ENCODE measurements at places on chromosomes 7 and 10.

GRCh38 chr7:41809529-41809939 is 106.6 kb upstream of the INHBA start:
- DNase-seq, result peak; percentile 54

- DNase-seq, result no peak
Measured at GRCh38 chr7:1275451-1276381, 43.0 kb downstream of the UNCX start.

GRCh38 chr10:71332466-71332865 is 13.4 kb downstream of the SLC29A3 start:
- DNase-seq, result no peak

GRCh38 chr7:50821457-50822008 is 38.8 kb upstream of the GRB10 start:
- DNase-seq, result peak; percentile 43

- no peak for DNase-seq
Measured at GRCh38 chr7:64638822-64639221, 27.1 kb upstream of the ZNF107 start.

GRCh38 chr10:47319784-47320183 is 2.5 kb upstream of the GDF2 start:
- DNase-seq, result no peak

GRCh38 chr10:124417895-124418725 is 613 bp downstream of the OAT start:
- DNase-seq, result peak; percentile 57

DNA sequence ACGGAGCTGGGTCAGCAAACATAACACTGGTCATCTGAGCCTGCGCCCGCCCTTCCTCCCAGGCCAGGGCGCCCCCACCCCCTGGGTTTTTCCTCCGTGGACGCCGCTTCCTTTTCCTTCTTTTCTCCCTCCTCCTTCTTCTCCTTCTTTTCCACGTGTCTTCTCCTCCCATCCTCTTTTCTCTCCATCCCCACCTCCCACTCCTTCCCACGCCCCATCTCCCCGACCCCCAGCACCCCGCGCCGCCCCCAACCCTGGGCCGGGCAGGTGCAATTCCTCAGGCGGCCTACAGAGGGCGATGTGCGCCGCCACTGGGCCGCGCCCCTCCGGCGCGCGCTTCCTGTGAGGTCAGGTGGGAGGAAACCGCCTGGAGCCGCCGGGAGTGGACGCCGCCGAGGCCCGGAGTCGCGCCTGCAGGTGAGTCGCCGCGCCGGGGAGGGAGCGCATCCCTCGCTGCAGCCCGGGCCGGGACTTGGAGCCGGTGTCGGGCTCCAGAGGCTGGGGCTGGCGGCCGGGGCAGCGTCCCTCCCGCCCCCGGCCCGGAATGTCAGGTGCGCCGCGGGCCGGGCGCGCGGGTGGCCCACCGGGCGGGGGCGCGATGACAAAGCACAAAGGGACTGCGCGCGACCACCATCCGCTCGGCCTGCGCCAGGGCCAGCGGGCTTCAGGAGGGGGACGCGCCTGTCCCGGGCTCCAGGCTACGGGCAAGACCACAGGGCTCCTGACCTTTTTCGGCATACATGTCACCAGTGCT is at the start of gene FAM241B:
Gene FAM241B (plus strand): TSS at position 351 of the 754 bp plus-strand sequence. CDS start 1,497 bp downstream, outside the sequence.
- peak; percentile 36 for DNase-seq

- DNase-seq, result peak; percentile 30
Measured at GRCh38 chr7:66399566-66399965, 194.4 kb downstream of the TPST1 start.

DNA sequence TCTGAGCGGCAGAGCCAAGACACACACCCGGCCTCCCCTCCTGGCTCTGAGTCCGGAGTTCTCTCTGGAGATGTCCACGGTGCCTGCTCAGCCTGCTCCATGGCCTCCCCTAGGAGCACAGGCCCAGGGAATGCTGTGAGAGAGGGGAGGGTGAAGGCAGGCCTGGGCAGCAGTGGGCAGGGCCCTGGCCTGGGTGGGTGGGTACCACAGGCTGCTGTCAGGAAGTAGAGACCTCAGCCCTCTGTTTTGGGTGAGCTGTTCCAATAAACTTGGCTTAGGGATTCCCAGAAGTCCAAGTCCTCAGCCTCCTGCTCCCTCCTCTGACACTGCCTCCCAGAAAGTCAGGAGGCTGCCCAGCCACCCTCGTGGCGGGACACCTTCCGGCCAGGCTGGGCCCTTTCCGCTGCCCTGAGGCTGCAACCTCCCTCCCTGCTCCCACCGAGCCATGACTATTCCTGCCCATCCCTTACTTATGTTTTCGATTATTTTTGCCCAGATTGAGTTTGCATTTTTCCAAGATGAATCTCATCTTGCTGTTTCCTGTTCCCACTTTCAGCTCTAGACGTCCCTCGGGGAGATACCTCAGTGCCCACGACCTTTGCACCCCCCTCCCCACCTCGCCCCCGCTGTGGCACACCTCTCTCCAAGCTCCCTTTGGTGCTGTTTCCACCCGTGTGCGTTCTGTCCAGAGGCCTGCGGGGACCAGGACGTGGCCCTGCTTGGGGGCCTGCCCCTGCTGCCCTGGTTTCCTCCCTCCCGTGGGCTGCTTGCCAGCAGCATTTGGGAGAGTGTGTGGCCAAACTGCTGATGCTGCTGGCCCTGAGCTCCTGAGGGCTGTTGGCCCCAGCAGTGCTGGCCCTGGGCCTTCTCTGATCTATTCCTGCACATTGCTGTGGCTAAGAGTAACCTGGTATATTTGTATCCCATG is 5.8 kb upstream of the POLM start:
- peak; percentile 96 for DNase-seq

DNA sequence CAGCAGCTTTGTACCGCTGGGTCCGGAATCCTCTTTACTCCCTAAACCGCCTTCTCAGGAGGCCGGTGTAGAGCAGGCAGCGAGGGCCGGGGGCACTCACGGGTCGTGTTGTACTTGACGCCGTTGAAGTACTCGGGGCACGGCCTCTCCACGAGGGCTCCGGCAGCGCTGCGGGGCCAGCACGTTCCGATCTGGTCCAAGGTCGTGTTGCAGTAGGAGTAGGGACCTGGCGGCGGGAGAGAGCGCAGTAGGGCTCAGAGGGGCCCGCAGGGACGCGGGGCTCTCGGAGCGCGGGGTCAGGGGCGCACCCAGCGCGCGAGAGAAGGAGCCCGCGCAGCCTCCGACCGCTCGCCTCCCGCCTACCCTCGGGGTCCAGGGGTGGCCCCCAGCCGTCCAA is 443 bp downstream of the CRHR2 start:
- DNase-seq, result no peak

DNA sequence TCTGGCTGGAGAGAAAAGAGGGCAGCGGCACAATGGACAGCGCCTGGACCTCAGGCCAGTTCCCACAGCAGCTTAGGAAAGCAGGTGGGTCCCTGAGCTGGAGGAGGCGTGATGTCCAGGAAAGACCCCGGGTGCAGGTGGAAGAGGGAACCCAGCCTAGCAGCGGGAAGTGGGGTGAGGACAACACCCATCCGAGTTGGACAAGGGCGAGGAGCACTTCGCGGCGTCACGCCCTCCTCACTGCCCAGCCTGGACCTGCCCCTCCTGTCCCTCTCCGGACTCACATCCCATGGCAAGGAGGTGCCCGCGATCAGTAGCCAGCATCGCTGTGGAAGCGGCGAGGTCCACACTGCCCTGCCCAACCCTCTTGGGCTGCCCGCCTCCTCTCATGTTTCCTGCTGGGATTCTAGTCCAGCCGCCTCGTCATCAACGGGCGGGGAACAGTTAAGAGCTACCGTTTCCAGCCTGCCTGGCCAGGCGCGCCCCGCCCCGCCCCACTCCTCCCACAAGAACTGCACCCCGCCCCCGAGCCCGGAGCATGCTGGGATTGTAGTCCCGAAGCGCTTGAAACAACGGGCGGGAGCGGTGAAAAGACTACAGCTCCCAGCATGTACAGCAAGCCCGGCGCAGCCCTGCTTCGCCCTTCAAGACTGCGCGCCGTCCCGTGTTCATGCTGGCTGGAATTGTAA is 930.6 kb upstream of the ZNF722 start:
- no peak for DNase-seq

- DNase-seq, result peak; percentile 34
Measured at GRCh38 chr7:75727881-75728593, 10.7 kb downstream of the HIP1 start.

- no peak for DNase-seq
Measured at GRCh38 chr10:79171504-79171903, 102.7 kb downstream of the ZMIZ1 start.

GRCh38 chr10:43408331-43408709 is 666 bp downstream of the HNRNPF start:
- no peak for DNase-seq

DNA sequence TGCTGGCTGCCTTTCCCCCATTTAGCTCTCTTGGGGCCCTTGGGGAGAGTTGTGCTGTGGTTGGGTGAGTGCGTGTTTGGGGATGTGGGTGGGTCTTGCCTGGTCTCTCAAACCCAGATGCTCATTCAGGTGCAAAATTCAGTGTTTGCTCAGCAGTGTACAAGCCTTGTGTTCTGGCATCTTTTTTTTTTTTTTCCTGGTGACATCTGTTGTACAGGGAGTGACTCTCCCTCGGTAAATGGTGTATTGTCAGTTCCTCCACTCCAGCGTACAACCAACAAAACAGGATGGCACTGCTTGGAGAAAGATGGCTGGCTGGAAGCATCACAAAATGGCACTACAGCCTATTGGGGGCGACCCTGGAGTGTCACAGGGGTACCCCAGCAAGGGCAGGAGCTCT is 75.5 kb downstream of the LRMDA start:
- DNase-seq, result no peak

DNA sequence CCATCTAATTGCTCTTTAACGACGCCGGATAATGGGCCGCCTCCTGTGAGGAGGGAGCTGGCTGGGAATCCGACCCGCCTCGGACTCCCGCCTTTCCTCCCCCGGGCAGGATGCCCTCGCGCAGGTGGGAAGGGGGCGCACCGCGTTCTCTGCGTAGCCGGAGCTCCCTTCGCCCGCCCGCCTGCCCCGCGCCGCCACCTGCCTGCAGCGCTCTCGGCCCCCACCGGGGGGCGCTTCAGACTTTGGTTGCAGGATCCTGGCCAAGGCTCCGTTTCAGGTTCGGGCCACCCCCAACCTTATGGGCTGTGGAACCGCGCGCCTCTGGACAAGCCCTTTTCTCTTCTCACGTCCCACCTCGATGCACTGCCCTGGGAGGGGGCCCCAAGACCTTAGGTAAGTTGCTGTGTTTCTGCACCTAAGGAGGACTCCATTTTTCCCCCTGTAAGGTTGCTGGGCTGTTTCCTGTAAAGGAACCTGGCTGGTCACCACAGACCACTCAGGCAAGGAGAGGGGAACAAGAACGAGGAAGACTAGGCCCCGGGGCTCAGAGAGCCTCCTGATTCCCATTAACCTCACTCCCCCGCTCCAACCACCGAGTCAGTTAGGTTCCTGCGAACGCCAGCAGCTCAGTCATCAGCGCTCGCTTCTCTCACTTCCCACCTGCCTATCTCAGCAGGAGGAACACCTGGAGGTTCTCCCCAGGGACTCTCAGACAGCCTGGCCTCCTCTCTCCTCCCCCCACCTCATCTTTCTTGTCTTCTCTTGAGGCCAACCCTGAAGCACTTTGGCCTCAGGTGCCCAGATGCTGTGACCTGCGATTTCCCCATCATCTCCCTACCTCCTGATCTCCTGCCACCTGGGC is 11.3 kb upstream of the KAZALD1 start:
- peak; percentile 42 for DNase-seq

All from fibroblast of skin of scalp (primary cell).